Liver (tissue), 10 donors: ENCODE measurements at places on chromosomes 11 and 22. TPM values are rescaled to one million over a fixed set of nuclear protein-coding genes. Genes with fewer than 3 reads are reported as not detected.

Gene OR2D2
- total RNA-seq, result not detected

Gene CARD18
- not detected for total RNA-seq

Gene COX8A
- total RNA-seq, result 368 TPM

Gene IRF7
- total RNA-seq, result 15.7 TPM

Gene OR10V1
- not detected for total RNA-seq

Gene RASD2
- total RNA-seq, result under 0.01 TPM

Gene ZNF280B
- 0.84 TPM for total RNA-seq

Gene E2F8
- not detected for total RNA-seq
